ENCODE measurements at places on chromosomes 16 and 17.
A peak's percentile ranks its signal among the peaks of the same experiment; 100 is the strongest.

DNA sequence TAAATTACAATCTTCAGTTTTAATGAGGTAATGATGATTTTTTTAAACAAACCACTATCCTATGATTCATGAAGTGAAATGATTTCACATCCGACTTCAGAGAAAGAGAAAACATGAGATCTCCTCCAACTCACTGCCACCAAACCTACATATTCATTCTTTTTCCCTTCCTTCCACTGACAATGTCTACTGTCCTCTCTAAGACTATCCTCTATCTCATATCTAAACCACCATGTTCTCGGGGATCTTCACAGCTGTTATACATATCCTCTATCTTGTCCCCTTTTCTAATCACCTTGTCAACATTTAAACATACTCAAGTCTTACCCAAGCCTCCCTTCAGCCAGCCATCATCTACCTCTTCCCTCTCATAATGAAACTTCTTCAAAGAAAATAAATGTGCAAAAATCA lies 53.5 kb downstream of the SMURF2 start:
- peak; percentile 61 for DNase-seq

DNA sequence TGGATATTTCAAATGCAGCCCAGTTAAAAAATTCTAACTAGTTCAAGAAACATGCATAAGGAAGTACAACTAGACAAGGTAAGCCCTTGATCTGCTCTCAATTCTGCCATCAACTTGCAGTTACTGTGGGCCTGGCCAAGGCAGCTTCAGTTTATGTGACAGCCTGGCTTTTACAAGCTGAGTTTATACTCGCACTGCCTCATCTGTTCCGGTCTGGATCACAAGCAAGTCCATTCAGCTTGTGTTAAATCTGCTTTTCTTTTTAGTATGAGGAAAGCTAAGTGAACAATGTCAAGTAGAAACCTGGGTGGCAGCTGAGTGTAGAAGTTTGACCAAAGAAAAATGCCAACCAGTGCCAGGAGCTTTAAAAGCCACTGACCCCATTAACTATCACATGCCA lies 76.6 kb upstream of the CORO6 start:
- DNase-seq, result no peak

DNA sequence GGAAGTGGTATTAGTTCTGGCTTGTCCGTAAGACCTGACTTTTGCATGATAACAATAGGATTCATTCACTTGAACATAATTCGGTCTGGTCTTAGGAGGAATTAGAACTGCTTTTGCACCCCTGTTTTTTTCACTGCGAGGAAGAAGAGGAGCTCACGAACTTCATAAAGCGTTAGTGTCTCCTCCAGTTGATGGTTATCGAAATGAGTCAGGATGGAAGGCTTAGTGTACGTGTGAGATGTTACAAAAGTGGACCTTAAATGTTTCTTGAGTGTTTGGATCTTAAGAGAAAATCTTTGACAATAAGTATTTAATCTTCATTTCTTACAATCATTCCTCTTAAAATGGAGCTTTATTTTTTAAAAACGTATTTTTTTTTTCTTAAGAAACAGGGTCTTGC lies 52.8 kb downstream of the USP10 start:
- DNase-seq, result no peak

- DNase-seq, result peak; percentile 14
Observed at GRCh38 chr16:64983231-64983630, 138.6 kb downstream of the CDH11 start.

DNA sequence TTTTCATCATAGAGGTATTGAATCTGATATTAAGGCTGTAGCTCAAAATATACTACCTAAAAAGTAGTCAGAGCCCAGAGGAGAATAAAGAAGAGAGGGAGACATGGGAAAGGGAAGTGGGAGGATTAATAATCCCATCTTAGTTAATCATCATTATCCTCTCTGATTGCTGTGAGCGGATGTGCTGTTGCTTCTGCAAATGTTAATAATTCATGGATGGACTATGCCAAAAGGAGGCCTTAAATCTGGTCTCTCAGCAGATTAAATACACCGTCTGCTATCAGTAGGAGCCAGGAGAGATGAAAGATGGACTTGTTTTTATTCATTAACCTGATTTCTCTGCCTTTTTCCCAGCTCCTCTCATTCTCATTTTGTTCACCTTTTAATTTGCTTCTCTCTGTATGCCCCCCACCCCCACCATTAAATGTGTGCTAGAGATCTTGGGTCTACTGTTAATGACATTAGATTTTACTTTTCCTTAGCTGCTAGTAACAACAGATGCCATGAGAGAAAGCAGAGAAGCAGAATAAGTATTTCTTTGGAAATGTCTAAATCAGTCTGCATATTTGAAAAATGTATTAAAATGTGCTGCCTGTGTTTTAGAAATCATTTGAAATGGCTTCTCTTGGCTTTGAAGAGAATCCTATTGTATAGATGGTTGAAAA lies 44.2 kb downstream of the NUP93 start:
- no peak for DNase-seq

DNA sequence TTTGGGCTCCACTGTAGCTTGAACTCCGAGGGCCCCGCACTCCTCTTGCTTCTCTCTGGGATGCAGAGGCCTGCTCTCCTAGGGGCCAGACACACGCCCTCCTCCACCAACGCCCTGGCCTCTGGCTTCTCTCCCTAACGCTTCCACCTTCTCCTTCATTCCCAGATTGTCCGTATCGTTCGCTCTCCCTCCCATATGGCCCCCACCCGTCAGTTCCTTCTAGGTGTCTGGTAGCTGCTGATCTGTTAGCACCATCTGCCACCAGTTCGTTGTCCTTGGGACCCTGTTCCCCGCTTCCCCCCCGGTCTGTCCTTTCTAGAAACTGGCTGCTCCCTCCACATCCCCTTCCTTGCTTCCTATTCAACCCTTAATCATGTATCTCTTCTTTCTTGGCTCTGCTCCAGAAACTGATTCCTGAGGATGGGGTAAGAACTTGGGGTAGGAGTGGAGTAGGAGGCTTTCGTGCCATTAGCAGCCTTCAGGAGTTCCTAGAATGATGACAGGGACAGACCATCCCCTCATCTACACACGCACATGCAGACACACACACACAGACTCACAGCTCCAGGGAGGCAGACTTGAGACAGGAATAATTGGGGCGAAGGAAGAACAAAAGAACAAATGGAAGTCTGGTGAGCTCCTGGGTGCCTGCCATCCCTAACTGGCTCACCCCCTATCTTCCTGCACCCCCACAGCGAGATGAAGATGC lies 4.3 kb downstream of the ATP1B2 start:
- DNase-seq, result peak; percentile 5

- DNase-seq, result peak; percentile 85
Observed at GRCh38 chr17:64281962-64282752, 19.1 kb upstream of the TEX2 start.

- no peak for DNase-seq
Observed at GRCh38 chr16:9670033-9670432, 512.2 kb downstream of the GRIN2A start.

DNA sequence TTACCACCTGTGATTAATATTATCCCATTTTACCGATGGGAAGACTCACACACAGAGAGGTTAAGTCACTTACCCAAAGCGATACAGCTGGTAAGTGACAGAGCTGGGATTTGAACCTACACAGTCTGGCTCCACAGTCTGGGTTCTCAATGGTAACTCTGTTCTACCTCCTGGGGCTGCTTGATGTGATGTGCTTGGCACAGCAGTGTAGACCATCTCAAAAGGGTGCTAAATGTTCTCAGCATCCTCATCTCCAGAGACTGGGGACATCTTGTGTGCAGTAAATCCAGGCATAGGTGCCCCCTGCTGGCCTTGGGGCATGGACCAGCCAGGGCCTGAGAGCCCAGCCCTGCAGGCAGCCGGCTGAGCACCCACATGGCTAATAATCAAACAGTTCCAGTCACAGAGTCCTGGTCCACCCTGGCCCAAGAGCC lies 15.4 kb upstream of the KATNB1 start:
- DNase-seq, result peak; percentile 44

DNA sequence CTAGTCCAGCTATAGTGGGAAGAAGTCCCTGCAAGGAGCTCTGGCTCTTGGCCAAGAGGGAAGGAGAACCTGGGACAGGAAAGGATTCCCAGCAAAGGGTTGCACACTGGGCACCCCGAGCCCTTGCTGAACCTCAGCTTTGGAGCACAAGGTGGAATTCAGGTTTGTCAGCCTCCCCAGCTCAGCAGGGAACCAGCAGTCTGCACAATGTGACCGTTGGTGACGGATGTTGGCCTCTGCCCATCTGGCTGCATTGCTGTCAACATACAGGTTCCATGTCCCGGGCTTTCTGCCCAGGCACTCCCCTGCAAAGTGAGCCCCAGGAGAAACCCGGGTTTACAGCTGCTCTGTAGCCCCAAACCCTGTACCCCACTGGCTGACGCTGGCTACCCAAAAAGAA lies 6.7 kb downstream of the RPRML start:
- no peak for DNase-seq

DNA sequence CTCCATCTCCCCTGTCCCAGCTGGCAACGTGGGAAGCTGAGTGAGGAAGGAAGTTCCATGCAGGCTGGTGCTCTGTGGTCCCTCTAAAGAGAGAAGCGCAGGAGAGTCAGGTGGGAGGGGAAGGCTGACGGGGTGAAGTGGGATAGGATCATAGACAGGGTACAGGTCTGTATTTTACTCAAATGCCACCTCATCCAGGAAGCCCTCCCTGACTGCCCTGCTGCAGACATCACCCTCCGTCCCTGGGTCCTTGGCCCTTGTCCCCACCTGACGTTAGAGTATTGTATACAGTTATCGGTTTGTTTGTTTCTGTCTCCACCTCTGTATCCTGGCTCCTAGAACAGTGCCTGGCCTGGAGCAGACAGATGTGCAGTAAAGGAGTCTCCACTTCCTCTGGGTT lies 11.7 kb downstream of the CANT1 start:
- no peak for DNase-seq

- DNase-seq, result no peak
Observed at GRCh38 chr17:75490953-75491649, 24.2 kb downstream of the CASKIN2 start.

GRCh38 chr17:47917581-47917980 lies 21.5 kb downstream of the SP2 start:
- no peak for DNase-seq

DNA sequence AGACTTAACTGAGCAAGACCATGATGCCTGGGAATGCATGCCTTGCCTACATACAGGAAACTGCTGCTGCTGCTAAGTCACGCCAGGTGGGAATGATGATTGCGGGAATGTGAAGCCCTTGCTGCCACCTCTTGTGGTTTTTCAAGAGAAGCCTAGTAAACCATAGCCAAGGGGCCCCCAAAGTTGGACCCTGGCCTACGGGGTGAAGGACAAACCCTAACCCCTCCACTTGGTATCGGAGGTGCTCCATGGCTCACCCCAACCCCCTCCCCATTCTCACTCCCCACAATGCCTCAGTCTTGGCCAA lies 233.9 kb downstream of the ZNF423 start:
- no peak for DNase-seq

DNA sequence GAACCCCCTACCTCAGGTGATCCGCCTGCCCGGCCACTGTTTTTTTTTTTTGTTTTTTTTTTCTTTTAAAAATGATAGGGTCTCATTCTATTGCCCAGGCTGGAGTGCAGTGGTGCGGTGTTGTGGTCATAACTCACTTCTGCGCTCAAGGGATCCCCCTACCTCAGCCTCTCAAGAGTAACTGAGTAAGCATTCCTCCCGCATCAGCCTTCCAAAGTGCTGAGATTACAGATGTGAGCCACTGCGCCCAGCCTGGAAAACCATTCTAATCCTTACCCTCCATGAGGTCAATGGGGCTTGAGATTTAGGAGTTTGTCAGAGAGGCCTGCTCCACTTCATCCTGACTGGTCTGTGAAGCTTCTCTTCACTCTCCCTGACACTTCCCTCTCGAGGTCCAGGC lies 12.5 kb downstream of the ERAL1 start:
- DNase-seq, result no peak

GRCh38 chr16:56137269-56137668 lies 54.0 kb upstream of the GNAO1 start:
- no peak for DNase-seq

DNA sequence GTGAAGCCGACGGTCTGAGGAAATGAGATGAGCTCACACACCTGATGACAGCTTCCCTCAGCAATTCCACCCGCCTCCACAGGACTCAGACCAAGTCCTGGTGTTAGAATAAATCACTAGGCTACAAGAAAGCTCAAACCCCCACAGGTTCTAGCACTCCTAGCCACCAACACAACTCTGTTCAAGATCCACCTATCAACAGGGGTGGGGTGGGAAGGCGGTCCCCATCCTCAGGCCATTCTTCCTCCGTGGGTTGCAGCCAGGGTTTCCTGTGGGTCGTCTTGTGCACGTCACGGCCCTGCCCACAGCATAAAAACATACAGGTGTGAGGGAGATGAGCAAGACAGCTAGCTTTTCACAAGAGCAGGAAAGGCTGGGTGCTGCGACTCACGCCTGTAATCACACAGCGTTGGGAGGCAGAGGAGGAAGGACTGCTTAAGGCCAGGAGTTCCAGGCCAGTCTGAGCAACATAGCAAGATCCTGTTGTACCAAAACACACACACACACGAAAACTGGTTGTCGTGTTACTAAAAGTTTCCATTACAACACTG lies 81.1 kb downstream of the ANKRD11 start:
- DNase-seq, result peak; percentile 76

- DNase-seq, result peak; percentile 97
Observed at GRCh38 chr17:63274146-63274545, 172.0 kb downstream of the CYB561 start.

DNA sequence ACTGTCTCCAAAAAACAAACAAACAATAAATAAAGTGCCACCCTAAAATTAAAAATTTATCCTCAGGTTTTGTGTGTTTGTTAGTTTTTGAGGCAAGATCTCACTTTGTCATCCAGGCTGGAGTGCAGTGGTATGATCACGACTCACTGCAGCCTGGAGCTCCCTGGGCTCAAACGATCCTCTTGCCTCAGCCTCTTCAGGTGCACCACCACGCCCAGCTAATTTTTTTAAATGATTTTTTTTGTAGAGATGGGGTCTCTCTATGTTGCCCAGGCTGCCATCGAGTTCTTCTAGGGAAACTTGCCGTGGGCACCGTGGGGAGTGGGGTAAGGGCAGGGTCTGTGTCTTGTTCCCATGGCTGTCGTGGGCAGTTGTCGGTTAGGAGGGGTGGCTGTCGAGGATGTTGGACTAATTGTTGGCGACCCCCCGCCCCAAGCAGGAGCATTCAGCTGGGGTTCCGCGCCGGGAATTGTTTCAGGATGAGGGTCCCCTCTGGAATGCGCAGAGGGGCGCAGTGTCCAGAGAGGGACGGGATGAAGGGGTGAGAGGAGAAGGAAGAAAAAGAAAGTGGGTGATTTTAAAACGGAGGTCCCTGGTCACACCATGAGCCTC lies 1.1 kb upstream of the RNF213 start:
- DNase-seq, result no peak
